Stimulated activated CD4-positive, alpha-beta T cell treated with anti-CD3 and anti-CD28 coated beads, Interleukin-1b, Interleukin-23, amount 100 ng/mL, for 1 hour (primary cell): ENCODE measurements at places on chromosomes 2 and 18.

DNA sequence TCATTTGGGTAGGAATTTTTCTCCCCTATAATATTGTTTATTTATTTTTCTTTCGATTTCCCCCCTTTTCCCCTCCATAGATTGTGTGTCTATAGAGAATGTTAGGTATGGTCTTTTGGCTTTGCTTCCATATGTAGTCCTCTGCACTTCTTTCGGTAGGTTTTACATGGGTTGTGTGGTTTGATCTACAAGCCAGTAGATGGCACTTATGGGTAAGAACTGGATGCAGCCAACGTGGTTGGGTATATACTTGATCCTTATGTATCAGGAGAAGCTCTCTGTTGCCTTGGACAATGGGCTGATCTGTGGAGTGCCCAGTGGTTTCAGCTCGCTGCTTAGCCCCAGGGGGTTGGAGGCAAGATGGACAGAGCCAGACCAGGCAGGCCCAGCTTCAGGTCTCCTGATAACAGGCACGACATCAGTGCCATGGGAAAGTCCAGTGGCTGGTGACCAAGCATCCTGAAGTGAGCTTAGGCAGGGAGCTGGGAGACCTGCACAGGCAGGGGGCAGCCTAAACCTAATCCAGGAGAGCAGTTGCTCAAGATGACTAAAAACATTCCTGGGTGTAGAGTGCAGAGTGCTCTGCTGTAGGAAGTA lies 488.3 kb downstream of the CCDC85A start:
- DNase-seq: no peak

DNA sequence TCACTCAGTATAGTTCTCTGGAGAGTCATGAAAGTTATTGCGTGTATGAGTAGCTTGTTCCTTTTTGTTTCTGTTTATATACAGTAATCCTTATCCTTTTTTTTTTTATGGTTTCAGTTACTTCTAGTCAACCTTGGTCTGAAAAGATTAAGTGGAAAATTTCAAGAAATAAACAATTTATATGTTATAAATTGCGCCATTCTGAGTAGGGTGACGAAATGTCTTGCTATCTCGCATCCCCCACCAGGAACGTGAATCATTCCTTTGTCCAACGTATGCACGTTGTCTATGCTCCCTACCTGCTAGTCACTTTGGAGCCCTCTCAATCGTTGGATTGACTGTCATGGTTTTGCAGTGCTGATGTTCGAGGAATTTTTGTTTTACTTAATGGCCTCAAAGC lies 60.4 kb downstream of the FAM117B start:
- no peak for DNase-seq

DNA sequence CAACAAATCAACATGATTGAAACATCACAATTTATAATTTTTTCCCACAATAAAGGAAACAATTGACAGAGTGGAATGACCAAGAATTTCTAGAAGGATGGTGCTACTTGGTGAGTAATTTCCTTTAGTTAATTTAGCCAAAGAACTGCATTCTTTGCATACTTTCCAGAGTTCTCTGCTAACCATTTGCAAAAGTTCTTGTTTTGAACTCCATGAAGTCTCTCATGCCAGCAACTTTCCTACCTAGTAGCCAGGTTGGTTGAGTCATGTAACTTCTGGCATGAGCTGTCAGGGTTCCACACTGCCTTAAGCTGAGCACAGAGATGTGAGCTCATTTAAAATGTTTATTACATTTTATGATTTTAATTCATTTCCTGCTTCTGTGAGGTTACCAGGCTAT lies 539.6 kb downstream of the PID1 start:
- no peak for DNase-seq

GRCh38 chr2:29223851-29224692 lies 108.9 kb downstream of the CLIP4 start:
- no peak for DNase-seq

DNA sequence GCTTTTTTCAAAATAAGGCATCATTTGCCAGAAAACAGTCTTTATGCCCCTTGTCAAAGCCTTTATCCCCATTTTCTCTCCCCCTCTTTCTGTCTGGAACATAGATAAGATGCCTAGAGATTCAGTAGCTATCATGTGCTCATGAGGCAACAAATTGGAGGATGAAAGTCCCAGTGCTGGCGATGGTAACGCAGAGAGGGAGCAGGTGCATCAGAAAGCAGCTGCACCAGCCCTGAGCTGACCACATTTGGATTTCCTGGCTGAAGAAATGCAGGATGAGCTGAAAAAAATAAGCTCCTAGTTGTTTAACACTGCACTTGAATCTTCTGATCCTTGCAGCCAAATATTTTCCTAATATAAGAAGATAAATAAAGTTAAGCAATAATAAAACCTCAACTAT lies 48.0 kb downstream of the LOXHD1 start:
- no peak for DNase-seq

DNA sequence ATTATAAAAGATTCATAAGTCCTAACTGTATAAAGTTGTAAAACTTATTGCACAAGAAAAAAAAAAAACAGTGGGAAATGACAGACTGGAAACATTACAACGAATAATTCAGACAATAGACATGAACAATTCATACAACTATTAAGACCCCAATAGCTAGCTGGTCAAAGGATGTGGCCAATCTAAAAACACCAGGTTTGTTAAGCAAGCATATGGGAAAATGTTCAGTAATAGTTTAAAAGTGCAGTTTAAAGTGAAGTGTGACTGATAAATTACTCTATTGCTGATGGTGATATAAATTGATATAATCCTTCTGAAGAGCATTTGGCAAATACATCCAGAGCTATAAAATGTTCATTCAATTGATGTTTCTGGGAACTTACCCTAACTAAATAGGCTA lies 289.0 kb downstream of the CAMKMT start:
- DNase-seq: no peak

GRCh38 chr2:198411936-198412335 lies 607.5 kb downstream of the PLCL1 start:
- DNase-seq: no peak

DNA sequence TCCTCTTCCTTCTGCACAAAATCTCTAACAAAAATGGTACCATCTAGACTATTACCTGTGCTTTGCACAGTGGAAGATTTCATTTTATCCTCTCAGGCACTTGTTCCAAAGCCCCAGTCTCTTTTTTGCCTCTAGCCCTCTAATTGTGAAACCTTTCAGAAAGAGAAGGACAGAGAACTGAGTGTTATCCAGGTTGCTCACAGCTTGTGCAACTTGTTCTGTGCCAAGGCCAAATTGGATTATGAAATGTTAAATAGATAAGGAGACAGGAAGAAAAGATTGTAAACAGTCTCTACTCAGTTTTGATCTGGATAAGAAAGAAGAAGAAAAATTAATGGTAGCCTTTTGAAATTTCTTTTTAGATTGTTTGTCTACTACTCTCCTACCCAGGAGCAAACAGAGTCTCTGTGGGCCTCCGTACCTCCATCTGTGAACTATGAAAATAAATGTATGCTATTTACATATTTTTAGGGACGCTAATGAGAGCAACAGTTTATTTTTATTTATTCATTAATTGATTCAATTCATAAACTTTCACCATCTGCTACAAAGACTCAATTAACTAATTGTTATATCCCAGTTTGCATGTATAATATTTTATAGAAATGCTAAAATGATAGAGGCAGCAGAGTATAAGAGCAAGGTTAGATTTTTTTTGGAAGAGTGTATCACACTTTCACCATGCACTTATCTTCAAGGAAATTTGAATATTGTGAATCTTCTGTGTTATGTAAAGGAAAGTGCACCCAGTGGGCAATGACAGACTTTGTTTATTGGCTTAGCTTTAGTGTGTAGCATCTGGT lies 339.0 kb upstream of the ETAA1 start:
- no peak for DNase-seq

- DNase-seq: no peak
These were observed 79.1 kb downstream of the INHBB start for GRCh38 chr2:120425014-120425413.

GRCh38 chr2:34899079-34899478 lies 1300.0 kb upstream of the FAM98A start:
- no peak for DNase-seq

GRCh38 chr2:232038881-232039485 lies 77.5 kb downstream of the DIS3L2 start:
- DNase-seq: no peak

- no peak for DNase-seq
These were observed 264.4 kb downstream of the ZNF407 start for GRCh38 chr18:74862094-74862493.

DNA sequence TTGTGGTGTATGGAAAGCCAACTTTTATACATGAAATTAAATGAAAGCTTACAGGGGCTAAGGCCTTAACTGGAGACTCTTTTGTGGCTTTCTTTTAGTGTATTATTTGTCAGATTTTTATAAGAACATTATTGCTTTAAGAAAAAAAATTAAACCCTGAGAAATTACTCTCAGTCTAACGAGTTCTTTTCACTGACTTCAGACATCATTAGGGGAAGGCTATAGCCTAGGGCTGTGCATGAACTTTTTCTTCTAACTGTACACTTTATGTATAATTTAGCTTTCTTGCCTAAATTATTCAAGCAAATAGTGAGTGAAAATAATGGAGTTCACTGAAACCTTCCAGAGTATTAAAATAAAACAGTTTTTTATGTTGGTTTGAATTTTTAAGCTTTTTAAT lies 151.1 kb upstream of the MEIS1 start:
- DNase-seq: no peak

DNA sequence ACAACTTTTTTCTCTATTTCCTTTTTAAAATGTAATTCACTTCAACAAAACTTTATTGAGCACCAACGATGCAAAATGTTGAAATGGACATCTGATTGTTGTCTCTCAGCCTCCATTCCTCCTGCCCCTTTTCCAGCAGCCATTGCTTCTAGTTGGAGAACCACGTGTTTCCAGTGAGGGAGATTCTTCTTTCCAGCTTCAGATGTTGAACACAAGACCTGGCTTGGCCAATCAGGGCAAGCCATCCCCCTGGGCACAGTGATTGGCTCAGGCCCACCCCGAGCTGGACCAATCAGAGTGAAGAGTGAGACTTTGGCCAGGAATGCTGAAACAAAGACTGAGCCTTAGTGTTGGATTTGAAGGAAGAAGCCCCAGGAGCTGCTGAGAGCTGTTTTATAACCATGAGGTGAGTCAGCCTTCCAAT lies 59.0 kb downstream of the E2F6 start:
- DNase-seq: no peak

GRCh38 chr2:1960761-1961160 lies 216.4 kb upstream of the PXDN start:
- DNase-seq: no peak

DNA sequence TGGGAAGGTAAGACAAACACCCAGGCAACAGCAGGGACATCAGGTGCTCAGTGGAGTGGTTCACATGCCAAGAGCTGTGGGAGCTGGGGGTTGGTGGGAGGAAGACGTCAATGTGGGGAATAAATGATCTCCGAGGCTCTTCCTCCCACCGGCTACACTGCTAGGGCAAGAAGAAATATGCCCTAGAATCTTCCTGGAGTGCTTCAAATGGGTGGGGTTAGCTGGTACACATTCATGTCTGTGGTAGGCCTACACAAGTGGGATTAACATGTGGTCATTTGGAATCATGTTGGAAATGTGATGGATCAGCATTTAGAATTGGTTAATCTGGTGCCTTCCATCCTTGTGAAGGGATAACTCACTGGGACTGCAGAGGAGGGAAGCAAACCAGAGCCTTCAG lies 12.4 kb upstream of the ZFP36L2 start:
- DNase-seq: no peak

DNA sequence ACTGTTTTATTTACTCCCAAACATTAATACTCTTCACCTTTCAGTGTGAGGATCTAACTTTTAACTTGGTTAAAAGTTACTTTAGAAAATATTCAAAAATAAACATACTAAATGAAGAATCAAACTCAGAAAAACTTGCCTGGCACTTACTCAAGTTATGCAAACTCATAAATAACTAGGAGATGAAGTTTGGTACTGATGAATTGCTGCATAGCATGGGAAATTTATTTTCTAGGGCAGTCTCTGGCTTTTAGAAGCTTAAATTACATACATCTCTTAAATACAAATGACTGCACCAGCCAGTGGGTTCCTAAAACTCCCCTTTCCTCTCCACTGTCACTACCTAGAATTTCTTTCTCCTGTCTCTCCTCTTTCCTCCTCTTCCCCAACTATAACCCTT lies 46.7 kb upstream of the CREB1 start:
- no peak for DNase-seq

DNA sequence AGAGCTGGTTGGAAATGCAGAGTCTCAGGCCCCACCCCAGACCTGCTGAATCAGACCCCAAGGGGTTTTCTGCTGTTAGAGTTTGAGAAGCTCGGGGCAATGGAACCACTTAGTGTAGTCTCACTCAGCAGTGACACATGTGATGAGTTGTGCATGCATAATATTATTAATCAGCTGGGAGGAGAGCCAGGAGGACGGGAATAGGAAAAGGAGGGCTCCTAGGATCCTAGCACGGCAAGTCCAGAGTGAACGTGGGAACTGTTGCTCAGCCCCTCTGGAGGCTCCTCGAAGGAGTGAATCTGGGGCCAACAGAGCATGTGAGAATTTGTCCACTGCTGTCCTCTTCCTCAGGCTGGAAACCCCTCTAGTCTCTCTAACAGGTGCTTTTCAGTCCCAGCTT lies 87.1 kb downstream of the HS1BP3 start:
- no peak for DNase-seq

DNA sequence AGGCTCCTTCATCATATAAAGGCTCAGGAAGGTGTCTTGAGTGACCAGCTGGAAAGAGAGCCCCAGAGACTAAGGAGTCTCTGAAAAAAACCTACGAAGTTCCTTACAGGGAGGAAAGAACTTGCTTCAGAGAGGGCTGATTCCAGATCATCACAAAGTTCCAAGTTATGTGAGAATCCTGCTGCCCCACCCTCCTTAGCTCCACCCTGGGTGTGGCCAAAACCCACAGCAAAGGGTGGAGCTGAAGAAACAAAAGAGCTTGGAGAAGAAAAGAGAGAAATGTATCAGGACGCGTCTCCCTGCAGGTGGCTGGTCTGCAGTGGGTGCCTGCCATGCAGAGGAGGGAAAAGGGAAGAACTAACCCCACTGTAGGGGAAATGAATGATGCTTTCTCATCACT lies 32.8 kb upstream of the ZNF396 start:
- no peak for DNase-seq

DNA sequence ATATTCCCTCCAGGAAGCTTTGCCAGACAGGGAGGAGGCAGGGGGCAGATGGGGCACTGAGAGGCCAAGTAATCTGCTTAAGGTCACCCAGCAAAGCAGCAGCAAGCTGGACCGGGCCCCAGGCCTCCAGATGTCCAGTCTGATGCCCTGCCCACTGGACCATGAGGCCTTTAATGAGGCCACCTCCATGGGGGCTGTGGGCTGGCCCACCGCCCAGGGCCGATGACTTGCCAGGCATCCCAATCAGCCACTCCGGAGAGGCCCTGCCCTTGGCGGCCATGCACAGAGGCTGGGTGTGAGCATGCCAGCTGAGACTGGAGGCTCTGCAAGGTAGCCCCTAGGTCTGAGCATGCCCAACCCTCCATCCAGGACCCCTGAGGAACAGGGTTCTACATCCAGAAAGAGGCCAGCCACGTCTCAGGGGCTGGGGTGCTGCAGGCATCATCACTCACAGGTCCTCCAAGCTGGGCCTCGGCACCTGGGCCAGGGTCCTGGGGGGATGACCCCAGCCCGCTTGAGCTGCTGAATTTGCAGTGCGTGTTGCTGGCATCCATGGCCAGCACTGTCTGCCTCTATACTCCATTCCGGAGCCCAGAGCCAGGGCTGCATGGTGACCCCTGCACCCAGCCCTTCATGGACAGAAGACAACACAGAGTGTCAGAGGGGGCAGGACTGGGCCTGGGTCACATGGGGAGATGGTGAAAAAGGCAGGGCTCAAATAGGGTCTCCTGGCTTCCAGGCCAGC lies 164.2 kb downstream of the INHBB start:
- no peak for DNase-seq

GRCh38 chr2:160241251-160242137 lies 41.4 kb upstream of the ITGB6 start:
- no peak for DNase-seq

GRCh38 chr18:8942909-8943545 lies 159.5 kb upstream of the NDUFV2 start:
- no peak for DNase-seq
